Naive thymus-derived CD4-positive, alpha-beta T cell (primary cell): ENCODE measurements at places on chromosomes 1 and 21. TPM values are rescaled to one million over a fixed set of nuclear protein-coding genes. Genes with fewer than 3 reads are reported as not detected.
A peak's percentile ranks its signal among the peaks of the same experiment; 100 is the strongest.

The ABCB10 gene
- 6.4 TPM for polyA plus RNA-seq

The MAP10 gene
- 2.4 TPM for polyA plus RNA-seq

The PLA2G2F gene
- not detected for polyA plus RNA-seq

The OR2L13 gene
- 0.17 TPM for polyA plus RNA-seq

The PIGP gene
- 40.5 TPM for polyA plus RNA-seq

The LCE2C gene
- not detected for polyA plus RNA-seq

The LCE6A gene
- not detected for polyA plus RNA-seq

The ADAM30 gene
- 0.20 TPM for polyA plus RNA-seq

The MEX3A gene
- not detected for polyA plus RNA-seq

The MNDA gene
- 0.67 TPM for polyA plus RNA-seq

The DNAH14 gene
- not detected for polyA plus RNA-seq

The TEKT2 gene
- polyA plus RNA-seq, result not detected

The NBPF4 gene
- polyA plus RNA-seq, result not detected

The CTSE gene
- not detected for polyA plus RNA-seq

The CFAP107 gene
- polyA plus RNA-seq, result not detected

The ID3 gene
- 28.3 TPM for polyA plus RNA-seq

The ATP13A2 gene
- 25.6 TPM for polyA plus RNA-seq

- no peaks in the 10 kb centered on the region for H3K27me3 ChIP-seq
- no peak overlapping the region for H3K4me3 ChIP-seq
- no peak overlapping the region for H3K27ac ChIP-seq
- H3K36me3 ChIP-seq, result no peaks in the 10 kb centered on the region
Observed at GRCh38 chr1:230140221-230141020, 73.4 kb downstream of the GALNT2 start.

DNA sequence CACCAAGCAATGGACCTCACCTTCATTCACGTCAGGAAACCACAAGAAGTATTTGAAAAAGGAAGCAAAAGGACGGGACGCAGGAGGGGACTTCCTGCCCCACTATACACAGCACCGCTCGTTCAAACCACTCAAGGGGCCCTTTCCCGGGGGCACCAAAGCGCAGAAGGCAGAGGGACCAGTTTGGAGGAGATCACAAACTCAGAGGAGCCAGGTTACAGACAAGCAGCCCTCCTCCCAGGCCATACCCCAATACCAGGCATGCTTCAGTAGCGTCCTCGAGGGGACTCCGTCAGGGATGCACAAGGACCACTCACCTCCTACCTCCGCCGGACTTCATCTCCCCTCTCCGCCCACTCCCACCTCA is 685 bp downstream of the CRTC2 start:
- H3K27me3 ChIP-seq, result no peaks in the 10 kb centered on the region
- peaks cover 9% of the 10 kb centered on the region for H3K36me3 ChIP-seq
- peak; percentile 42 for DNase-seq
- peaks cover 34% of the 10 kb centered on the region for H3K4me1 ChIP-seq
- H3K4me3 ChIP-seq, result peak overlapping the region; percentile 74

- H3K4me1 ChIP-seq, result no peaks in the 10 kb centered on the region
- no peaks in the 10 kb centered on the region for H3K27me3 ChIP-seq
- H3K27ac ChIP-seq, result no peak overlapping the region
Observed at GRCh38 chr1:54814571-54814970, 13.4 kb upstream of the TTC22 start.

DNA sequence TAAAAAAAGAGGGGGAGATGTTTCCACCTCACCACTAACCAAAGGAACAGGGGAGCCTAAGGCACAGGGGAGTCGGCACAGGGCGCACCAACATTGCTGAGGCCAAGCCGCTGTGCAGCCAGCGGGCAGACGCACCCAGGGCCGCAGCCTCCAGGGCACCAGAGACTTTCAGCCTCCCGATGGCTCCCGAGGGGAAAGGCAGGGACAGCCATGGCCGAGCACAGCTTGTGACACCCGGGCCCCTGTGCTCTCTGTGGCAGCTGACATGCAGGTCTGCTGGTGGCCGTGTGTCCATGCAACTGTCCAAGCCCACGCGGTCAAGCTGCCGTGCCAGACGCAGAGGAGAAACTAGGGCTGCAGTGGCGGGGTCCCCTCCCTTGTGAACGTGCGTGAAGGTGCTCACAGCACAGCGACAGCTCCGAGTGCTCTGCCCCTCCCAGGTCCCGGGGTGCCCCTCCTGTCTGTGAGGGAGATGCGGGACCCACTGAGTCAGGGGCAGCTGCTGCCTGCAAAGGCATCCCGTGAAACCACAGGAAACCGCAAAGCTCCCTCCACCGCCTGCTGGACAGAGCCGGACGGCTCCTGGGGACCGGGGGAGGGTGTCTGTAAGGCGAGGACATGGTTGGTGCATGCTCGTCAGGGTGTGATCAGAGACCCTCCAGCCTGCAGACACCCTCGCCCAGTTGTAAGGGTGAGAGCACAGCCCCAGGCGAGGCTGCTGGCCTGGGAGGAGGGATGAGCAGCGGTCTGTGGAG is 2.5 kb downstream of the KRTAP10-11 start:
- H3K4me3 ChIP-seq, result no peak overlapping the region
- no peaks in the 10 kb centered on the region for H3K36me3 ChIP-seq
- DNase-seq, result no peak
- peaks cover 3% of the 10 kb centered on the region for H3K4me1 ChIP-seq
- H3K27me3 ChIP-seq, result no peaks in the 10 kb centered on the region

- no peaks in the 10 kb centered on the region for H3K36me3 ChIP-seq
- no peak overlapping the region for H3K4me3 ChIP-seq
- no peaks in the 10 kb centered on the region for H3K4me1 ChIP-seq
- peak; percentile 7 for DNase-seq
- H3K27me3 ChIP-seq, result no peaks in the 10 kb centered on the region
Observed at GRCh38 chr1:210360852-210361477, 32.3 kb downstream of the HHAT start.

DNA sequence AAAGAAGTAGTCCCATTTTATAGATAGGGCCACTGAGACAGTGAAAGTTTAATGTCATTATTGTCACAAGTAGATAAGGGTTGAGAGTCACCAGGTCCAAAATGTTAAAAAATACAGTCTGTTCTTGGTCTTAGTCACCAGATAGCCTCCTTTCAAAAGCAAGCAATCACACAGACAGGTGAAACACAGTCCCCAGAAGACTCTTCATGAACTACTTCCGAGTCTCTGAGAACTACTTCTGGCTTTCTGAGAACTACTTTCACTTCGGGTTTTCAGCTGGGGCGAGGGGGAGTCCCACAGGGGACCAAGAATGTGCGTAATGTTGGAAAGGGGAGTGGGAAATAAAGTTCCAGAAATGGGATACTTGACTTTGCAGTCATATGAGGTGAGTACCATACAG is 143.2 kb downstream of the HHIPL2 start:
- no peak overlapping the region for H3K27ac ChIP-seq
- H3K4me1 ChIP-seq, result no peaks in the 10 kb centered on the region
- no peak for DNase-seq
- no peak overlapping the region for H3K4me3 ChIP-seq
- H3K27me3 ChIP-seq, result no peaks in the 10 kb centered on the region
- H3K36me3 ChIP-seq, result no peaks in the 10 kb centered on the region

- H3K27me3 ChIP-seq, result no peaks in the 10 kb centered on the region
- no peak overlapping the region for H3K27ac ChIP-seq
- no peaks in the 10 kb centered on the region for H3K4me1 ChIP-seq
- no peak for DNase-seq
- H3K36me3 ChIP-seq, result no peaks in the 10 kb centered on the region
Observed at GRCh38 chr1:166603296-166603695, 236.0 kb upstream of the POGK start.

GRCh38 chr1:10813799-10814198 is 17.4 kb upstream of the CASZ1 start:
- no peak overlapping the region for H3K4me3 ChIP-seq
- no peak overlapping the region for H3K27ac ChIP-seq
- no peaks in the 10 kb centered on the region for H3K27me3 ChIP-seq
- DNase-seq, result no peak

DNA sequence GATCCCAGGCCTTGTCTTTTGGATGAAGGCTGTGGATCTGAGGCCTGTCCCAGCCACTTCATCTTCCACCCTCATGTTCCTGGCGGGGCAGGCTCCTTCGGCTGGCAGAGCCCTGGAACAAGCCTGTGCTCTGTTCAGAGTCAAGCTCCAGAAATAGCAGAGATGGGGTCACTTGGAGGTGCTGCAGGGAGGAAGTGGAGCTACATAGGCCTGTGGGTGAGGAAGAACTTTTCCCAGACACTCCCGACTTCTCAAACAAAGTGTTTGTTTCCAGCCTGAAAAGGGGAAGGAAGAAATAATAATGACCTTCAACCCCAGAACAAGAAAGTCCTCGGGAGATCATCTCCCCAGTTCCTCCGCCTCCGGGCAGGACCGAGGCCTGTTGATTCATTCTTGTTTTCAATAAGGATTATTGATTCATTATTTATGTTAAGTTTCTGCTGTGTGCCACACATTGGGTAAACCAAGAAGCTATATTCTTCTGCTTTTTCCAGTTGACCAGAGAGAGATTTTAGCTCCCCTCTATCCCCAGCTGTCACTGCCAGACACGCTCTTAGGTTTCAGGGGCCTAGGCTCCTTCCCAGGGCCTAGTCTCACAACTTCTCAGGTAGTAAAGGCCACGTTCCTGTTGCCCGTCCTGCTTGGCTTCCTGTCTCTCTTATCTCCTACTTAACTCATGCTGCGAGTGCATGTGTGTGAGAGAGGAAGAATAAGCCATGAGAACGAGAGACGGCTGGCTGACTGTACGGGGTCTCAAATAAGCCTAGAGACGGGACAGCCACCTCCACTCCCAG is 16.9 kb downstream of the IKBKE start:
- H3K36me3 ChIP-seq, result peaks cover 49% of the 10 kb centered on the region
- no peak for DNase-seq
- no peaks in the 10 kb centered on the region for H3K27me3 ChIP-seq
- no peak overlapping the region for H3K27ac ChIP-seq
- H3K4me3 ChIP-seq, result no peak overlapping the region
- no peaks in the 10 kb centered on the region for H3K4me1 ChIP-seq

GRCh38 chr1:22218618-22219250 is 75.8 kb upstream of the WNT4 start:
- H3K4me1 ChIP-seq, result no peaks in the 10 kb centered on the region
- H3K27ac ChIP-seq, result no peak overlapping the region
- H3K27me3 ChIP-seq, result peaks cover 4% of the 10 kb centered on the region

DNA sequence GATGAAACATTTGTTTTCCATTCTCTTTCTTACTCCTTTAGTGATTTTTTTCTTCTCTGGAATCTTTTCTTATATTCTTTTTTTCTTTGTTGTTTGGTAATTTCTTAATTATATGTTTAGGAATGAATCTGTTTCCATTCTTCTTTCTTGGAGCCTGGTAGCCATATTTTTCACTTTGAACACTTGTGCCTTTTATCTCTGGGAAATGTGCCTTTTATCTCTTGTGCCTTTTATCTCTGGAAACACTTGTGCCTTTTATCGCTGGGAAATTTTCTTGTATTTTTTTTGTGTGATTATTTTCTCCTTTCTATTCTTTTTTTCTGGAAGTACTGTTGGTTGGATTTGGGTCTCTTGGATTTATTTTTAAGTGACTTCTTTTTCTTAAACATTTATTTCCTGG is 118.2 kb downstream of the LEPR start:
- H3K27ac ChIP-seq, result no peak overlapping the region
- no peak overlapping the region for H3K4me3 ChIP-seq
- DNase-seq, result no peak
- H3K36me3 ChIP-seq, result no peaks in the 10 kb centered on the region
- H3K4me1 ChIP-seq, result no peaks in the 10 kb centered on the region

DNA sequence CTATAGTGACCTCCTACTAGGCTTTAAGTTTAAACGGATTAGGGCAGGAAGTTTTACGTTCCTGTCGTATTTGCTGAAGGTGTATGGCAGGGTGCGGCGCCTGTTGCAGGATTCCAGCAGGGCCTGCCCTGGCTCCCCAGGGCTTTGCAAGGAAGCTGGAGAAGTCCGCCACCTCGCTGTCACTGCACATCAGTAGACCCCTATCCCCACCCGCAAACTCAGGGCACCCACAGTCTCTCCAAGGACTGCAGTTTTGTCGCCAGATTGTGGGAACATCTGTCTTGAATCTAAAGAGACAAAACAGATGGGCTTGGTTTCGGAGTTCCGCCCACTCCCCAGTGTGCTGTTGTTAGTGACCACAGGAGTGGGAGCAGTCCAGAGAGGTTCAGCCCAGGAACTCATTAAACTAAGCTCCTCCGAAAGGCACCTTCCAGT is 110.8 kb downstream of the CDC7 start:
- DNase-seq, result no peak
- no peaks in the 10 kb centered on the region for H3K4me1 ChIP-seq
- H3K27ac ChIP-seq, result no peak overlapping the region

- no peaks in the 10 kb centered on the region for H3K36me3 ChIP-seq
- no peaks in the 10 kb centered on the region for H3K27me3 ChIP-seq
- no peak overlapping the region for H3K27ac ChIP-seq
- H3K4me3 ChIP-seq, result no peak overlapping the region
- DNase-seq, result no peak
- no peaks in the 10 kb centered on the region for H3K4me1 ChIP-seq
Observed at GRCh38 chr1:209546390-209547085, 37.0 kb upstream of the CAMK1G start.

DNA sequence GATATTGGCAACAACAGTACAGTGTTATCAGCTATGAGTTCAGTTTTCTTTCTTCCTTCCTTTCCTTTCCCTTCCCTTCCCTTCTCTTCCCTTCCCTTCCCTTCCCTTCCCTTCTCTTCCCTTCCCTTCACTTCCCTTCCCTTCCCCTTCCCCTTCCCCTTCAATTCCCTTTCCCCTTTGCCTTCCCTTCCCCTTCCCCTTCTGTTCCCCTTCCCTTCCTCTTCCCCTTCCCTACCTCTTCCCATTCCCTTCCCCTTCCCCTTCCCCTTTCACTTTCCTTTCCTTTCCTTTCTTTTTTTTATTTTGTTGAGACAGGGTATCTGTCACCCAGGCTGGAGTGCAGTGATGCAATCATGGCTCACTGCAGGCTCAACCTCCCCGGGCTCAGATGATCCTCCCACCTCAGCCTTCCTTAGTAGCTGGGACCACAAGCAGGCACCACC is 72.3 kb upstream of the CAPZB start:
- no peaks in the 10 kb centered on the region for H3K27me3 ChIP-seq
- no peak overlapping the region for H3K4me3 ChIP-seq
- DNase-seq, result no peak

DNA sequence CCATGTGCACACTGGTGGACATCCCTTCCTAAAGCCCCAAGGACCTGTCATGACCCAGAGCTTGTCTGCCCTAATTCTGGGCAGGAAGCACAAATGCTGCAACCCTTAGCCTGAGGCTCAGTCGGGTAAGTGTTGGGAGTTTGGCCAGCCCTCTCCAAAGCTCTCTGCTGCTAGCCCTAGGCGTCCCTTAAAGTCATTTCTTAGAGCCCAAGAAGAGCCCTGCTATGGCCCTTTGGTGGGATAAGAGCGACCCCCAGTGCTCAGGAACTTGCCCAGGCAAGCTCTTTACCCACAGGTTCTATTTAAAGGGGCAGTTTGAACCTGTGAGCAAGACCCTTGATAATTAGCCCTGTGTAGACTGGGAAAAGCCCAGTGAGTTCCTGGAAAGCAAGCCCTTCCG is 356.8 kb downstream of the RRAGC start:
- no peak overlapping the region for H3K4me3 ChIP-seq
- H3K4me1 ChIP-seq, result no peaks in the 10 kb centered on the region
- no peak overlapping the region for H3K27ac ChIP-seq
- no peak for DNase-seq
- no peaks in the 10 kb centered on the region for H3K36me3 ChIP-seq
